ENCODE measurements at places on chromosomes 3 and 15.

DNA sequence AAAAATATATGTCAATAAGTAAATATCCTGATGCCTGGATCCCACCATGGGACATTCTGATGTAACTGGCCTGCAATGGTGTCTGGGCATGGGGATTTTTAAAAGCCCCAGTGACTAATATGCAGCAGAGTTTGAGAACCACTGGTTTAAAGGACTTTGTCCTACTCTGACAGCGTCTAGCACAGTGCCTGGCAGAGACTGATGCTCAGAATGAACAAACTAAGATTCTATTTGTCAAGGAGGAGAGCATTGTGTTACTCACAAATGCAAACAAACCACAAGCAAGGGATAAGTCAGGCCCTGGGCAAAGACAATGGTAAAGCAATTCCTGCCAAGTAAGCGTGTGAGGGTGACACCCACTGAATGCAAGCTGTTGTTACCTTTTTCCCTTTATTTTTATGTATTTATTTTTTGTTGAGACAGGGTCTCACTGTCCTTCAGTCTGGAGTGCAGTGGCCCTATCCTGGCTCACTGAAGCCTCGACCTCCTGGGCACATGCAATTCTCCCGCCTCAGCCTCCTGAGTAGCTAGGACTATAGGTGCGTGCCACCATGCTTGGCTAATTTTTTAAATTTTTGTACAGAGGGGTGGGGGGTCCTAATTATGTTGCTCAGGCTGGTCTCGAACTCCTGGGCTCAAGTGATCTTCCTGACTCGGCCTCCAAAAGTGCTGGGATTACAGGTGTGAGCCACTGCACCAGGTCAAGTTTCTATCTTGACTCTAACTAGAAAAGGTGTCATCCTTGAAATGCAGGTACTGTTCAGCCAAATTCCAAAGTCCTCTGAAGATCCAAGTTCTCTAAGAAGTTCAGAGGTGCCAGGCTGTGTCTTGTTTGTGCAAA lies 909 bp upstream of the GPD1L start:
- DNase-seq: no peak

DNA sequence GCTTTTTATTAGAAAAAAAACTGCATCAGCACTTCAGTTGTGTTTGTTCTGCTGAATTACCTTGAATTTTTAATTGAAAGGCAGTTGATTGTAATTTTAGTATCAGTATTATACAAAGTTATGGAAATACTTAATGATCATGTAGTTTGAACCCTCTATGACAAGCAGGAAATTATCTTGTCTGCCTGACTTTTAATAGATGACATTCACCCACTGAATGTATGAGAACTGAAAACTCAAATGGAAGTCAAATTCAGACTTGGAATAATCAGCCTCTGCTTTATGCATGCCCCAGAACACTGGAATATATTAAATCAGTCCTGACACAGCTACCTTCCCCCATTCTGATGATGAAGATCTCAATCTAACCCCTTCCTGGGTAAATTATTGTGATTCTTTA lies 73.5 kb downstream of the SLC49A4 start:
- DNase-seq: no peak

DNA sequence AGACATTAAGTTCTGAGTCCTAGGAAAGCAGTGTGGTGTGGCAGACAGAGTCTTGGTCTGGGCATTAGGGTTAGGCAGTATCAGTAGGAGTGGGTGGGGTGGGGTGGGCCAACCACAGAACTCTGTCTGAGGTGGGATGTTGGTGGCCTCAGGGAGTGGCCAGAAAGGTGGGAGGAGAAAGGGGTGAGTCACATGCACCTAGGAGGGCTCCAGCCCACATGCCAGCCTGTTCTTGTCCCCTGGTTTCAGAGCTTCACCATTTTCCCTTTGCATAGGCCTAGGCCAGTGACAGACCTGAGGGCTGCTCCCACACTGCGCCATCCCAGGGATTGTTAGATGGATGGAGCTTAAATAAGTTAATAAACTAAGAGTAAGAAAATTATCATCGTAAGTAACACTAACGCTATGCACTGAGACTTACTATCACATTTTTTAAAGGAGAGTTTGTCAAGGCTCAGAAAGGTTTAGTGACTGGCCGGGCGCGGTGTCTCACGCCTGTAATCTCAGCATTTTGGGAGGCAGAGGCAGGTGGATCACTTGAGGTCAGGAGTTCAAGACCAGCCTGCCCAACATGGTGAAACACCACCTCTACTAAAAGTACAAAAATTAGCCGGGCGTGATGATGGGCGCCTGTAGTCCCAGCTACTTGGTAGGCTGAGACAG lies 33.8 kb downstream of the DNASE1L3 start:
- no peak for DNase-seq

DNA sequence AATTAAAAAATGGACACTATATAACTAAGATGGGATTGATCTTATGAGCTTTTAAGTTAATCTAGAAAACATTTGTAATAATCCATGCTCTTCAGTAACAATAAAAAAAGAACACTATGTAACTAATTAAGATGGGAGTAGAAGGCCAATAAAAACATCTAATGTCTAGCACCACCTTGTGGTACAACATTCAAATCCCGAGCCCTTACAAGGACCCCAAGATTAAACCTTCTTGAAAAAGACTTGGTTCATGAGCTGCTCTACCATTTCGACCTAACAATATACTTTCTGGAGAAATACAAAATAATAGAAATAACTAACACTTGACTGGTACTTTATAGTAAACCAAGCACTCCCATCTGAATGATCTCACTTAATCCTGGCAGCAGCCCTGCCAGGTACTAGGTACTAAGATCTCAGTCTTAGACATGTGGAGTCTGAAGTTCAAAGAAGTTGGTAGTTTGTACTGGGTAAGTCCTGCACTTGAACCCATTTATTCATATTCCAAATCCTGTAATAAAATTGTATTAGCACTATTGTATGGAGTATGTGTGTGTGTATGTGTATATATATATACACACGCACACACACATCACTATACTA lies 21.8 kb downstream of the METTL6 start:
- DNase-seq: peak; percentile 69

GRCh38 chr15:23083115-23083514 lies 43.7 kb upstream of the TUBGCP5 start:
- DNase-seq: no peak

DNA sequence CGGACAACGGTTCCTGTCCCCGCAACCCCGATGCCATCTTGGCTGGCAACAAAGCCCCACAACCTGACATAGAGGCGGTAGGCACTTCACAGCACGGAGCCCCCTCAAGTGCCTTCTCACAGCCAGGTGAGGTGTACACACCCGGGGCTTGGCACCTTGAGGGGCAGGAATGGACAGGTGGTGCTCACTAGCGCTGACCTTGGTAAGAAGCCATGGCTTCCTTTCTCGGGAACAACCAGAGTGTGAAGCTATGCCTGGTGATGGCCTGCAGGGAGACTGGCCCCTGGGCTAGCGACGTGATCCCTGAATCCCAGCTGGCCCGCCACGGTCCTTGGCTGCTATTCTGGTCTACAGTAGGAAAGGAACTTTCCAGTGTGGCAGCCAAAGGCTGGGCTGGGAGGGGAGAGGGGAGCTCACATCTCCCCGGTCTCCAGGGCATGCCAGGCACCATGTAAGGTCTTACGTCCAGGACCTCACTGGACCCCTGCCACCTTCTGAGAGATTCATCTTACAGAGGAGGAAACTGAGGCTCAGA lies 70.6 kb upstream of the RPL32 start:
- no peak for DNase-seq

- DNase-seq: no peak
Measured at GRCh38 chr3:129413687-129414506, 14.5 kb downstream of the EFCAB12 start.

DNA sequence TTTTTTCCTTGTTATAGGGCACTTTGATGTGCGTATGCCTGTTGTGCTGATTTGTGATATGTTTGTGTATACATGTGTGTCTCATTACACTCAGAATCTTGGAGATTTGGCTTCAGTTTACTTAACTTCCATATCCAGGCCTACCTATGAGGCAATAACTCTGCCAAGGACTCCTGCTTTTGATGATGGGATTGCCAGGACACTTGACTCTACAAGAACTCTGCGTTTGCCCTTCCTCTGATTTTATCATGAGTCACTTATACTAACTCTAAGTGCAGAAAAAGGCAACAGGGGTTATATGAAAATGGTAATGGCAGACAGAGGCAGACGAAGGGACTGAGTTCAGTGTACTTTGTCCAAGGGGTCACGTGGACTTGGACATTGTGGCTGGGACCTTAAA lies 33.6 kb downstream of the MCTP2 start:
- DNase-seq: no peak

- DNase-seq: no peak
Measured at GRCh38 chr15:89412905-89413411, 78.3 kb upstream of the POLG start.

GRCh38 chr3:49813497-49814174 lies at the start of gene UBA7:
Gene UBA7 (minus strand): TSS chr3:49813953. CDS start chr3:49813787, 166 bp downstream.
- no peak for DNase-seq

GRCh38 chr15:63539521-63539920 lies 35.1 kb downstream of the USP3 start:
- DNase-seq: no peak

DNA sequence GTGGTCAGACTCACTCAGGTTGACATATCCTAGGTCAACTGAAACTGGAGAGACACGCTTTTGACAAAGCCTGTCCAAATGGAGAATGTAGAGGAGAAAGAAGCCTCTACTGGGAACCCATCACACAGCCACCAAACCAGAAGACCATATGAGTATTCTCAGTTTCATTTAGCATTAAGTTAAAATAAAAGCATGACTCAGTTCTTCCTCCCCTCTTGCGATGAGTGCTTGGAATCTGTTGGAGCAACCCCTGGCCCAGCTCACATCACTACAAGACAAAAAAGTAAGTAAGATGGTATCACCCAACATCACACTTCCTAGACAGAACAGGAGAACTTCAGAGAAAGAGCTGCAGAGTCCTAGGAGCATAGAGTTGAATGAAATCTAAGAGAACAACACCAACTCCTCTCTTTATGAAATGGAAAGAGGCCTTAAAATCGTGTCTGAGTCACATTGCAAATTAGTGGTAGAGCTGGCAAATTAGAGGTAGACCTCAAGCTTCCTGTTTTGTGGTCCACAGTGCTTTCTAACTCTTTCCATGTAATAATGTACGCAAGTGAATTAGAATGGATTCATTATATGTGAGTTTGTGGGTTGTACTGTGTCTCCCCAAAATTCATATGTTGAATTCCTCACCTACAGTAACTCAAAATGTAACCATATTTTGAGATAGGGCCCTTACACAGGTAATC lies 51.2 kb downstream of the FGF12 start:
- no peak for DNase-seq

DNA sequence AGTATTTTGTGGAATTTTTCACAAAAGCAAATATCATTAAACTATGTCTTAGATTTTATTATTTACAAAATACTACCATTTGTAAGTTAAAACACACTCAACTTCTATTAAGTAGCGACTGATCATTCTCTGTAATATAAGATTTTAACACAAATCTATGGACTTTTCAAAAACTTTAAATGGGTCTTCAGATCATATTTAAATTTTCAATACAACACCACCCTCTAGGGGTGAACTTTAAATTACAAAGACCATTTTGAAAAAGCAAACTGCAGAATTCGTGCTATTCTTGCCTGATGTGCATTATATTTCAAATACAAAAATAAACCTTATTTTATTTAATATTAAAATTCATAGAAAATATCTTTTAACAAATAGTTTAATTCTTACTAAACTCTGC lies 8.2 kb upstream of the VGLL4 start:
- DNase-seq: peak; percentile 9

DNA sequence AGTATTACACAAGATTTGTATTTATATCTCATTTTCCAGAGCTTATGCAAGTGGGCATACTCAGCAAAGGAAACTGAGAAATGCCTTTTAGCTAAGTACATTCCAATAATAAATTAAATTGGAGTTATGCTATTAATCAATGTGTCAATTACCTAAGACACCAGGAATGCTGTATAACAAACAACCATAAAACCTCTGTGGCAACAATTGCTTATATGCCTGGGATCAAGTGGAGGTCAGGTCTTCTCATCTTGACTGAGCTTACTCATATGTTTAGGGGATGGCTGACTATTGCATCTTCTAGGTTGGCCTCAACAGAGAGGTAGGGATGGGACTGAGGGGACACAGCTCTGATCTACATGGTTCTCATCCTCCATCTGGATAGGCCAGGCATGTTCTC lies 30.7 kb downstream of the CD200R1L start:
- DNase-seq: no peak

GRCh38 chr15:38877471-38877870 lies 312.9 kb upstream of the RASGRP1 start:
- DNase-seq: no peak

DNA sequence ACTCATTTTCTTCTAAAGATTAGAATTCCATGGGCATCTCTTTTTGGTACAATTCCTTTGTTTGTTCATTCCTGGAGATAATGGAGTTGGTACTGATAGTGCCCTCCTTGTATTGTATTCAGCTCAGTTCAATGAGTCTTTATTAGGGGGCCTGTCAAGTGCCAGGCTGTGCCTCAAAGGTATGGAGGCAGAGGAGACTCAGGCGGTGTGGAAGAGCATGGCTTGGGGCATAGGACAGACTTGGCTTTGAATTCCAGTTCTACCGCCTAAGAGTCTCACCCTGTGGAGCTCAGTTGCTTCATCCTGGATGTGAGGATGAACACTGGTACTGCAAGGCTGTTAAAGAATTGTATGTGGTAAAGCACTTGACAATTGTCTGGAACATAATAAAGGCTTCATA lies 196.6 kb upstream of the IL12A start:
- DNase-seq: no peak

- DNase-seq: no peak
Measured at GRCh38 chr3:129831503-129831902, 62.0 kb downstream of the TMCC1 start.

DNA sequence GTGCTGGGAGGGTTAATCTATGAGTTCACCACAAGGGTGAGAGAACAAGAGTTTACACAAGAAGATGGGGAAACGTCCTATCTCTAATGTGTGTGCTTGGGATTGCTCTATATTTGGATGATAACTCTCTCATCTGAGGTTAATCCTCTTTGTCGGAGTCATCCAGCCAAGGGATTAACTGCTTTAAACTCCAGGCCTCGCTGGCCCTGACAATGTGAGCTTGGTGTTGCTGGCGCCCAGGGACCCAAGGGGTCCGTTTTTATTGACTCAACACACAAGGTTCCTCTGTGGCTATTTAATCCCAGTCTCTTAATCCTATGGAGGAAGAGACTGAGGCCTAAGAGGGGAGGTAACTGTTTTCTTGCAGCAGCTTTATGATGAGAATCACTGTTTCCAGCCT lies 14.2 kb downstream of the SV2B start:
- no peak for DNase-seq

- no peak for DNase-seq
Measured at GRCh38 chr3:128491691-128491940, 1.4 kb downstream of the GATA2 start.

DNA sequence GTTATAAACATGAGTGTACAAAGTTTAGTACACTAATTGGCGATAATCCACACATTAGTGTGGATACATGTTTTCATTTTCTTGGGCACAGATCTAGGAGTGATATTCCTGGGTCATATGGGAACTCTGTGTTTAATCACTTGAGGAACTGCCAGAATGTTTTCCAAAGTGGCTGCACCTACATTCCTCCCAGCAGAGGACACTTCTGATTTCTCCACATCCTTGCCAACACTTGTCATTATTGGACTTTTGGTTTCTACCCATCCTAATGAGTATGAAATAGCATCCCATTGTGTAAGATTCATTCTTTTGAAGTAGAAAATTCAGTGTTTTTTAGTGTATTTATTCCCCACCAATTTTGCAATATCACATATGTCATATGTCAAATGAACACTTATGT lies 53.6 kb downstream of the CFAP92 start:
- no peak for DNase-seq

All from T-helper 2 cell (primary cell).